ENCODE measurements at places on chromosomes 2 and 18. TPM values are rescaled to one million over a fixed set of nuclear protein-coding genes. Genes with fewer than 3 reads are reported as not detected.

- DNase-seq, result no peak
These were observed 137.9 kb downstream of the ICOS start for GRCh38 chr2:204074456-204074855.

- no peak for DNase-seq
These were observed 279.6 kb downstream of the ZNF804A start for GRCh38 chr2:184877909-184878308.

- no peak for DNase-seq
These were observed 158.9 kb downstream of the ATAD2B start for GRCh38 chr2:23767876-23768621.

GRCh38 chr18:23540867-23541266 lies 37.6 kb downstream of the RMC1 start:
- no peak for DNase-seq

DNA sequence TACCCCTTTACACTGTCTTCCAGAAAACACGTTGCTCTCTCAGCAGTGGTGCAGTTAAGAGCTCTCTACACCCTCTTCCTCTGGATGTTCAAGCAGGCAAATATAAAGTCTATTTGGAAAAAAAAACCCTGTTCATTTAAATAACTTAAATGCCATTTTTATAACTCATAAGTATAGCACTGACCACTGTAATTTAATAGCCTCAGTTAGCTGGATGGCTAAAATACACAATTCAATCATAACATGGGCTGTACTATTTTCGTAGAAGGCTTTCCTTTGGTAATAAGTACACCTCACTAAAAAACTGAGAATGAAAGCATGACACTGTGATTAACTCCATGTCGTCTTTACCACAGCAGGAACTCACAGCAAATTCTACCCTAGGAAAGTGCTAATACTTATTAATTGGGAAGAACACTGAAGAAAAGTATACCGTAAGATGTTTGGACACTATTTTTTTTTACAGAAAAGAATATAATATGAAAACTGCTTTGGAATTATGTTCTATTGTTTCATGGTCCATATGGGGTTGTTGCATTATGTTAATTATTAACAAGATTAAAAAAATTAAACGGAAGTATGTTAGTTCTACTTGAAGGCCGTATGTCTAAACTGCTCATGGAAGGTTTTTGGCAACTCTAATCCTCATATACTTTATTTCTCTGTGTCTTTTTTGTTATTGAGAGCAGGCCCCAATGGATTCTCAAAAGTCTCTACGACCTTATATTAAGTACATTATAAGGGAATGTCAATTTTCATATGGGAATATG lies 269.1 kb downstream of the ZNF385B start:
- no peak for DNase-seq

LIMS4 gene
- total RNA-seq, result 3.7 TPM

REG3G gene
- not detected for total RNA-seq

RIT2 gene
- not detected for total RNA-seq

All from Right ventricle myocardium inferior (tissue), 1 donor.